Left colon (tissue), 2 donors: ENCODE measurements at places on chromosomes 3 and 15. TPM values are rescaled to one million over a fixed set of nuclear protein-coding genes. Genes with fewer than 3 reads are reported as not detected.

The TF gene
- total RNA-seq = 2.6 TPM

DNA sequence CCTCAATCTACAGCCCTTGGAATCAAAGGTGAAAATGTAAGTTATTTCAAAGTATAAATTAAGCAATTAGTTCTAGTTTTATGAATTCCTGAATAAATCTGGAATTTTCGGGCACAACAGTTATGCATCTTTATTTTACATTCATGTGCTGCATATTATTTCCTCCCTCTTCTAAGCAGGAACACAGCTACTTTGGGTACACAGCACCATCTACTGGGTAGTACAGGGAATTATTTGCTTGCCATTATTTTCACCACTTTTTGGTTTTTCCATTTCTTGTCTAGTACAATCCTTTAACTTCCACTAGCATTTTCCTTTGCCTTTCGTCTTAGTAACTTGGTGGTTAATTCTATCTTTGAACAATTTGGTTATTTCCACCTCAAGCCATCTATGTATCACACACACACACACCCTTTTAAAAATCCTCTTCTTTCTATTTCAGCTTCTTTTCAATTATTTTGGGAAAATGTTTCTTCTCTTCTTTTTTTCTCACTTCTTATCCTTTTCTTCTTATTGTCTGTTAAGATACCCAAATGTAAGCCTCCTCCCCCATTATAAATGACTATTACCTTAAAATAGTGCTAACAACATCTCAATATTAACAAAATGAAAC is 451.0 kb downstream of the MFSD1 start:
- DNase-seq = no peak

The DET1 gene
- total RNA-seq = 5.9 TPM

- DNase-seq = no peak
Measured at GRCh38 chr15:56293495-56294292, 50.0 kb upstream of the RFX7 start.

DNA sequence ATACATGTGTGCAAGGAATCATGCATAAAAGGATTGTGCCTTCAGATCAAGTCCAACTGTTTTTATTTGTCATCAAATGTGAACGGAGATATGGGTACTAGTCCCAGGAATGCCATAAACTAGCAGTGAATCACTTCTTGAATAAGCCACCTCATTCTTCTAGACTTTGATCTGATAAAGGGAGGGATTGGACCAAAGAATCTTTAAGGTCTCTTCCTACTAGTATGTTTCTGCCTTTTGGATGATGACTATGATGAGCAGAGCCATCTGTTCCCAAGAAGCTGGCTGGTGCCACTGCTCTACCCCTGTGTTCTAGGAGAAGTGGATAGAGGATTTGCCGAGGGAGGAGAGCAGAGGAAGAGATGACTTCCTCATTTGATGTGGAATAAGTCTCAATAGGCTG is 28.8 kb upstream of the UACA start:
- DNase-seq = no peak

The DPPA4 gene
- total RNA-seq = not detected

The PRSS50 gene
- total RNA-seq = not detected

The SLC22A14 gene
- total RNA-seq = not detected

DNA sequence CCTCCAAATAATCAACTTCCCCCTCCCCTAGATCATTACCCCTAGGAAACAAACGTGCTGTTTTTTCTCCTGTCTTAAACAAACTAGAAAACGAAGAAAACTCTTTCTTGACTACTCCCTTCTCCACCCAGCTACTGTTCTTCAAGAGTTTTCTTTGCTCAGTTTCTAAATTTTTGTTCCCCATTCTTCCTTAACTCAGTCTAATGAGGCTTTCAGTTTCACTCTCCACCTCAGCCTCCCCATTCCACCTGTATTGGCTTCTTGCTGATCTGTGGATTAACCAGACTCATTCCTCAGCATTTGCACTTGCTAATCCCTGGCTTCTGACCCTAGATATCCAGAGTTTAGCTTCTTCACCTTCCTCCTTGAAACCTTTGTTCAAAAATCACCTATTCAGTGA is 26.8 kb downstream of the SERPINI1 start:
- DNase-seq = no peak

DNA sequence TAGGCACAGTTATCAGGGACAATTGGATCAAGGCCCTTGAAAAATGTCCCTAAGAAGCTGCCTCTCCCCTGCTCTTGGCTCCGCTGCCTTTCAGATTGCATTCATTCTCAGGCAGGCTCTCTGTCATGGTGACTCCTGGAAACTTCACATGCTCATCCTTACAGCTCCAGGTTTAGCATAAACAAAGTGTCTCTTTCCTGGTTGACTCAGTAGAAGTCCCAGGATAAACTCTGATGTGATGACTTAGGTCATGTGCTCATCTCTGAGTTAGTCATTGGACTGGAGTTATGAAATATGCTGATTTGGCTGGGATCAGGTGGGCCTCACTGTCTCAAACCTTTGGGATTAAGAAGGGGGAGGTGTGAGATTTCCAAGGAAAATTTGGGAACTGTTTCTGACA is 243.8 kb downstream of the ZNF621 start:
- no peak for DNase-seq

GRCh38 chr3:27049792-27050191 is 319.4 kb downstream of the NEK10 start:
- no peak for DNase-seq
